ENCODE measurements at places on chromosomes 13 and 19.

DNA sequence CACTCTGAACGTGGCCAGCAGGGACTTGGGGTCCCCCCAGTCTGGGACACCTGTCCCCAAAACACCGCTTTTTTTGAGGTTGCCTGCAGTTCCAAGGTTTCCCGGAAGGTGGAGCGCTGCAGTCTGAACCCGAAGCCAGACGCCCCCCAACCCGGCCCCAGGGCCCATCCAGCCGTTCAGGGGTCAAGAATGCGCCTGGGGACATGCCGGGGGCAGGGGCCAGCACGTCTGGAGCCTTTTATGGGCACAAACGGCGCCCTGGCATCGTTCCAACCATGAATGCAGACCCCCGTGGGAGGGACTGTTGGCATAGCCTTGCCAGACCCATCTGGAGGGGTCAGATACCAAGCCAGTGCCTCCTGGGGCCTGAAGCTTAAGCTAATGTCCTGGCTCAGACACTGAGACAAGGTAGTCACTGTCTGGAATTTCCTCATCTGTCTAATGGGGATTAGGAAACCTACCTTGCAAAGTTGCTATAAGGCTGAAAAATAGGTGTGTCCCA lies 6.9 kb downstream of the S1PR5 start:
- DNase-seq: no peak

GRCh38 chr19:46742926-46743480 lies 2.9 kb upstream of the FKRP start:
- no peak for DNase-seq

- no peak for DNase-seq
Measured at GRCh38 chr19:49555600-49556411, 24.6 kb downstream of the NOSIP start.

DNA sequence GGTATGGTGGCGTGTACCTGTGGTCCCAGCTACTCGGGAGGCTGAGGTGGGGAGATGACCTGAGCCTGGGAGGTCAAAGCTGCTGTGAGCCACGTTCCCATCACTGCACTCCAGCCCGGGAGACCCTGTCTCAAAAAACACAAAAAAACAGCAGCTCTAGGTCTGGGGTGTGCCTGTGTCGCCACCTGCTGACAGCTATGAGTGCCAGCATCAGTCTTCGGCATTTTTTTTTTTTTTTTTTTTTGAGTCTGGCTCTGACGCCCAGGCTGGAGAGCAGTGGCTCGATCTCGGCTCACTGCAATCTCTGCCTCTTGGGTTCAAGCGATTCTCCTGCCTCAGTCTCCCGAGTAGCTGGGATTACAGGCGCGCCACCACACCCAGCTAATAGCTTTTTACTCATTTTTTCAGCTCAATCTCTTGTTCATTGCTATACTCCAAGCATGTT lies 10.1 kb downstream of the AP2S1 start:
- no peak for DNase-seq

- DNase-seq: no peak
Measured at GRCh38 chr13:36796052-36796451, 23.0 kb upstream of the RFXAP start.

- DNase-seq: no peak
Measured at GRCh38 chr19:10122045-10122444, 2.3 kb upstream of the EIF3G start.

DNA sequence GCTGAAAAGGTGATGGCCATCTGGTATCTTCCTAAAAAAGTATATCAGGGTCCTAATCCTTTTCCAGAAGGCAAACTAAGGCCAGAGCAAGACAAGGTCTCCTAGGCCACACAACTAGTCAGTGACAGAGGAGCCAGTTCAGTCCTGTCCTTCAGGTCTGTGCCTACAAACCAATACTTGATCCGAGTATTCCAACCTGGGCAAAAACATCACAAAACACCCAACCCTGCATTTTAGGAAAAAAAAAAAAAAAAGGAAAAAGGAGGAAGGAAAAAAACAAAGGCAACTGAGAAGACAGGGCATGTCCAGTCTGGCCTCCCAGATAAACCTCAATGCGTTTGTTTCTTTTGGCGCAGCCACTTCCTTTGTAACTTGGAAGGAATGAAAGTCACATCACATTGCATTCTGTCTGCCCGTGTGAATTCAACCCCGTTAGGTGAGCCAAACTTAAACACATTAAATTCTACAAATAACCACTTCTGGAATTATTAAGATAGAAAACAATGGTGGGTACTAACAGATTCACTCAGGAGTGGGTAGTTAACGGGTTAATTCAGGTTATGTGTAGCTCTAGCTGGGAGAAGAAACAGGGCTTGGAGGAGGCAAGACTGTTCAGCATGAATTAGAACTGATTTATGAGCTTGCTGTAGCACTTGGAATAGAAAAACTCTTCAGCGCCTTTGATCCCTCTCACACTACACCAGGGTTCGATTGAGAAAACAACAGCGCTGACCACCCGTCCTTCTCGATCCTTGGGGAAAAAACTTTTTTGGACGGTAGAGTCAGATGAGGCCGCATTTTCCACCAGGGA lies 43.0 kb upstream of the HNRNPA1L2 start:
- no peak for DNase-seq

- DNase-seq: no peak
Measured at GRCh38 chr19:41859213-41859617, 840 bp upstream of the RPS19 start.

GRCh38 chr19:17610384-17610783 lies 54.9 kb downstream of the COLGALT1 start:
- no peak for DNase-seq

GRCh38 chr13:109121826-109122225 lies 492.4 kb downstream of the MYO16 start:
- DNase-seq: no peak

DNA sequence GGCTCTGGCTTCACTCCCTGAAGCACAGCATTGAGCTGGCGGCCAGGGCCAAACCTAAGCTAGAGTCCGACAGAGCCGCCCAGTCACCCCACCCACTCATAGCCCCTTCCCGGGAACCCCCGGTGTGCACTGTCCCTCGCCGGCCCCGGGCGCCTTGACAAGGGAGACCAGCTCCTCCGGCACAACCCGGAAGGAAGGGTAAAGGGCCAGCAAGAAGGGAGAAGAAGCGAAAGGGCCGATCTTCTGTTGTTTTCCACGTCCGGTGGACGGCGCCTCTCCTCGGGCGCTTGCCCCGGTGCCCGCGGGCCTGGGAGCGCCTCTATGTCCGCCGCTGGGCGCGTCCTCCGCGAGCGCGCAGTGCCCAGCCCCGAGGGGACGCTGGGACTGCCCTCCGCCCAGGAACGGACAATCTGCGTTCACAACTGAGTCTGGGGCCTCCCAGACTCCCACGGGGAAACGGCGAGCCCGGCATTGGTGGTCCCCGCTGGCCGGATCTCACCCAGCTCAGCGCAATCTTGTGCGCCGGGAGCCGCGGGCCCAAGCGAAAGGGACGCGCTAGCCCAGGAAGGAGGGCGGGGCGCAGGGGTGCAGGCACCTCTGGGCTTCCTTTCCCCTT lies 172.5 kb upstream of the MIR17HG start:
- DNase-seq: no peak

DNA sequence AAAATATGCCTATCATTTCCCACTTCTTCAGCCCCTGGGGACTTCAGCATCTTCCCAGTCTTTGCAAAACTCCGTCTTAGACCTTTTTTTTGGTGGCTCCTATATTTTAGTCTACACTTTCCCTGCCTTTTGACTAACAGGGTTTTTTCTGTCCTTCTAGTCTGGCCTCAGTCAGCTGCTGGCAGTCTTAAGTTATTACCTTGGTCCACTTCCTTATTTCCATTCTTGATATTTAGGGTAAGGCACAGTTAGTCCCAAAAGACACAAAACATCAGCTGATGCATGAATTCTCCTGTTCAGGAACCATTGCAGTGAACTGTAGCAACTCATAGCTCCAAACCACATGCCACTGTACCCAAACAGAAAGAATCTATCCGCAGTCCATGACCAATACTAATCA lies 234.6 kb upstream of the RFC3 start:
- DNase-seq: no peak

- DNase-seq: no peak
Measured at GRCh38 chr13:41017817-41018601, 1.1 kb downstream of the ELF1 start.

GRCh38 chr19:18098891-18099622 lies 1.5 kb downstream of the MAST3 start:
- DNase-seq: no peak

DNA sequence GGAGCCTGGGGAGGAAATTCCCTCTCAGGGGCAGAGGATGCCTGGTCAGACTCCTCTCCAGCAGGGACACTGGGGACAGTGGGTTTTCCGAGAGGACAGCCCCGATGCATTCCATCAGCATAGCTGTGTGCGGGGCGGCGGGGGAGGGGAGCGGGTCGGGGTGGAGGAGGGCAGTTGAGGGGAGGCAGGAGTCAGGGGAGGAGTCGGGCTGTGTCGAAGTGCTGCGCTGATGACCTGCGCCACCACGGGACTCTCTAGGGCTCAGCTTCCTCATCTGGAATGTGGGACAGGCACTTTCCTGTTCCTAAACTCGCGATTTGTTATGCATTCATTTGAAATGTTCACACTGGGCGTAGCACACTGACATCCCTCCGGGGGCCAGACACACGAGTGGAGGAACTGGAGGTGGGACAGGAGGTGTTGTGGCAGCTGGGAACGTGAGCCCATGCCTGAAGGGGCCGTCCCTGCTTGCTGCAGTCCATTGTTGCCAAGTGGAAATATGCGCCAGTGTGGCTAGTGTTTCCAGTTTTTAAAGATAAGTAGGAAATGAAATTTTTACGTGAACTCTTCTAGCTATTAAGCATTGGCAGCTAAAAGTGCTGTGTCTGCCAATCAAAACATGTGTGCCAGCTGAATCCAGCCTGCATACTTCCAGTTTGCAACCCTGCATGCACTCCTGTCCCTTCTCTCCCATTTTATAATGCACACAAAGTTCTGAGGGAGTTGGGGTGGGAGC lies 43.3 kb downstream of the FLT1 start:
- DNase-seq: no peak

GRCh38 chr13:89380101-89380500 lies 1708.9 kb downstream of the SLITRK5 start:
- DNase-seq: no peak

DNA sequence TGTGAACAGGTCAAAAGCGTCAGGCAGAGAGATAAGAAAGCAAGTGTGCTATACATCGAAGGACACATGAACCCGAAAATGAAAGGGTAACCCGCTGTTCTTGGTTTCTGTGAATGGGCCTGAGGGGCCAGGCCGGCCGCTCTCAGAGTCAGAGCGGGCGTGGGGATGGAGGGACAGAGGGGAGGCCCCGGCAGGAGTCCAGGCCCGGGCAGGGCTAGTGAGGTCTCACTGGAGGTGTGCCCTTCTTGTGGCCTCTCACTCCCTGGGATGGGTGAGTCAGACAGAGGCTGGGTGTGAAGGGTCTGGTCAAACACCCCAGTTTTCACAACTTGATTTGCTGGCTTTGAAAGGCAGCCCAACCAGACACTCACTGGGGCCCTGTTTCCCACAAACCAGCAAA lies 17.4 kb upstream of the NDUFS7 start:
- DNase-seq: no peak

- no peak for DNase-seq
Measured at GRCh38 chr19:18576383-18576782, 4.7 kb downstream of the UBA52 start.

DNA sequence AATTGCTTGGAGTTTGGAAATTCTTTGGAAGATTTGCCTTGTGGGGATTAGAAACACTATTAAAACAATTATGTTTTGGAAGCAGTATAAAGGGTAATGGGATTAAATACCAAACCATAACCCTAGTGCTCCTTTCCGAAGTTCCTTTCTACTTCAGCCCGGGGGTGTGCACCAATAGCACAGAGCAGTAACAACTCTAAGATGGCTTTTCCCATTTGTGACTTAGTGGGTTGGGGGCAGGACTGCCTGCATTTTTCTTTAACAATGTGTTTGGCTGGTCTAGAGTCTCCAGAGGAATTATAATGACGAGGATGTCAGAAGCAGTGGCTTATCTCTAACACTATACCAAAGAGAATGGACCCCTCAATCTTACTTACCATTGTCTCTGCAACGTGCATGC lies 11.9 kb upstream of the IL17D start:
- no peak for DNase-seq

GRCh38 chr13:111944171-111944583 lies 122.8 kb upstream of the SOX1 start:
- DNase-seq: no peak

All from esophagus squamous epithelium (tissue), 5 donors.